ENCODE measurements at places on chromosomes 6 and 20.

DNA sequence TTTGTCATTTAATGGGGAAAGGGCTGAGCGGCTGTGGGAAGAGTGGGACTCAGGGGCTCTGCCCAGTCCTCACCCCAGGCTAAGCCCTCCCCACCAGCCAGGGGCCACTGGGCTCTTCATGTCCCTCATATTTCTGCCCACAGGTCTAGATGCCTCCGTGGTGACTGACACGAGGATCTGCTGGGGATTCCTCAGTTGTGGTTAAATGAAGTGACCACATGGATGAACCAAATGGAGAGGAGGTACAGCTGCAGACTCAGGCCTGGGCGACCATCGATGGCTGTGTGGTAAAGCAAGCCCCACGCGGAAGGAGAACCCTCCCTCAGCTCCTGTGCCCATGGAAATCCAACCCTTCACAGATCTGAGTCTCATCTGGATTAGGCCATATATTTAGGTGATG is 29.4 kb downstream of the RAET1L start:
- no peak for DNase-seq

DNA sequence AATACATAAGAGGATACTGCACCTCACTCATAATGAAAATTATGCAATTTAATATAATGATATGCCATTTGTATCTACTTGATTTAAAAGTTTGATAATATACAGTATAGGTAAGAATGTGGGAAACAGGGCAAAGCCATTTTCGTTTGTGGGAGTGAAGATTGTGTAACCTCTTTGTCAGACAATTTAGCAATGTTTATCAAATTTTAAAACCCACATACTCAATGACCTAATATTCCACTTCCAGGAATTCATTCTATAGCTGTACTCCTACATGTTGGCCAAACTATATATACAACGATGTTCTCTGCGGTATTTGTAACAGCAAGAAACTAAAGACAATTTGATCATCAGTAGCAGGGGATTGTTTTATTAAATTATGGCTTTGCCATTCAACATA is 17.8 kb upstream of the FKBP5 start:
- DNase-seq, result no peak

DNA sequence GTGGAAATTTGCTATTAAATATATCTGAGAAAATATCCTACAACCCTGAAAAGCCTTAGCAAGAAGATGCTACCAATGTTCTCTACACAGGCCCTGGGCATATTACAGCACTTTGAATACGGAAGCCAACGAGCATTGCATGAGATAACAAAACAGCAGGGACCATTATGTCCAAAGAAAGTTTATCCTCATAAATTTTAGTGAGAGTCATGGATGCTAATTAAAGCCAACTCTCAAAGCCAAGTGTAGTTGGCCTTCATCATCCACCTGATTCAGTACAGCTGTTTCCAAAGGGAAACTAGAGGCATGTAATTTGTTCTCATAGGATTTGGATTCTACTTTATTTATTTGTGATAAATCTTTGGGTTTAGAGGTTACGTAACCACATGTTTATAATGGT is 564.8 kb downstream of the RFPL4B start:
- no peak for DNase-seq

GRCh38 chr6:33769248-33769821 is 19.6 kb downstream of the LEMD2 start:
- no peak for DNase-seq
